ENCODE measurements at places on chromosomes 7 and 10.

GRCh38 chr7:36286226-36286625, 103.4 kb upstream of the ANLN start:
- no peak for DNase-seq

DNA sequence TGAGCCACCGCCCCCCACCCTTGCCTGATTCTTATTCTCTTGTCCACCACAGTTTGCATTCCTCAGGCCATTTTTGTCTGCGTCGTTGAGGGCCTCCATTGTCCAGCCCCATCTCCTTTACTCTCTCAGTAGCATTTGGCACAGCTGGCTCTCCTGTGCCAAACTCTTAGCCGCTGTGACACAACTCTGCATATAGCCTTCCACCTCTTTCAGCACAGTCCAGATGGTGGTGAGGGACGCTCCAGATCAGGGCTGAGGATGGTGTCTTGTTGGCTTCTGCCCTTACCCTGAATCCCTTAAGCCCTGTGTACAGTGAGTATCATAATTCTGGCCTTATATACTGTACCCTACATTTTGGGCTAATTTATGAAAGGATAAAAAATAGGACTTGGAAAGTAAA, 45.6 kb downstream of the BMPR1A start:
- DNase-seq = no peak

DNA sequence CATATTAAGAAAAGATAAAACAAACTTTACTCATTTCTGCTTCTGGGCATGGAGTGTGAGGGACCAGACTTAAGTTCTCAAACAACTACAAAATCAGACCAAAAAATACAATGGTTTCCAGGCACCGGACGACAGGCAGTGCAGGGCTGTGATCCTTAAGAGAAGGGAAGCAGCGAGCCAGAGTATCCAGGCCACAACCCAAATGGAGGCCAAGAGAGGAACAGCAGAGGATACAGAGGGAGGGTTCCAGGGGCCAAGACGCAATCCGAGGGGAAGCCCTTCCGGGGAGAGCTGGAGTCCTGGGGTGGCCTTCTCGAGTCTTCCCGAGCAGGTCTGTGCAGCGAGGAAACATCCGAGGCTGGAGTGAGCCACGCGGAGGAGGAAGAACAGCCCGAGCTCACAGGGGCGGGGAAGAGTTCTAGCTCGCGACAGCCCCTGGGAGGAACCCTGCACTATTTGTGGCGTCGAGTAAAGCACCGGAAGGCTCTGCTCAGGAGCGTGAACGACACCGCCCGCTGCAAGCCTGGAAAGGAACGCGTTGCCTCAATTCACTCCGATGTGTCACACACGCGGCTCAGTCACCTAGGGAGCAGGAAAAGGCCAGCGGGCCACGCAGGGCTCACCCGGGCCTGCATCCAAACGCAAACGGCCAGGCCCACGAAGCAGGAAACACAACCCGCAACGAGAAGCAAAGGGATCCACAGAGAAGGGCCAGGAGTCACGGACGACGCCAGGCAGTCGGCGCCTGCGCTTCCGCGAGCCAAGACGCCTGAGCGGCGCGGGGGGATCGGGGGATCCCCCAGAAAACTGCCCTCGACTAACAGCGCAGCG, 933 bp upstream of the RNF32 start:
- DNase-seq = no peak

DNA sequence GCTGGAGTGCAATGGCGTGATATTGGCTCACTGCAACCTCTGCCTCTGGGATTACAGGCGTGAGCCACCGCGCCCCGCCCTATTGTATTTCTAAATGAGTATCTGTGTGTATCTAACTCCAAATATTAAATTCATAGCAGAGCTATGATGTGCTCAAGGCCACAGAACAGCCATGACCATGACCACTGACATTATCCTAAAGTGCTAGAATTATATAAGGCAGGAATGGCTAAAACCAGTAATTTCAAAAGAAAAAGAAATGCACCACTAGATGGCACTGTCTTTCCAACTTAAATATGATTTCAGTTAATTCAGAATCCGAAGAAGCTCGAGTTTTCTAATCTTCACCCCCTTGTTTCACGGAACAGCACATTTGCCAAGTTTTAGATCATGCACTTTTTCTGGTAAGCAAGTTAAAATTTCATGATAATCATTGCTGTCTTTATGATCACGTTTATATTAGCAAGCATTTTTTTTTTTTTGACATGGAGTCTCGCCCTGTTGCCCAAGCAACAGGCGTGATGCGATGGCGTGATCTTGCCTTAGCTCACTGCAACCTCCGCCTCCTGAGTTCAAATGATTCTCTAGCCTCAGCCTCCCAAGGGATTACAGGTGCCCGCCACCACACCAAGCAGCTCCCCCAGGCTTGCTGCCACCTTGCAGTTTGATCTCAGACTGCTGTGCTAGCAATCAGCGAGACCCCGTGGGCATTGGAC, 65.3 kb downstream of the OR13A1 start:
- DNase-seq = peak; percentile 58

- DNase-seq = no peak
Measured at GRCh38 chr7:1095621-1096155, 7.8 kb downstream of the GPER1 start.

DNA sequence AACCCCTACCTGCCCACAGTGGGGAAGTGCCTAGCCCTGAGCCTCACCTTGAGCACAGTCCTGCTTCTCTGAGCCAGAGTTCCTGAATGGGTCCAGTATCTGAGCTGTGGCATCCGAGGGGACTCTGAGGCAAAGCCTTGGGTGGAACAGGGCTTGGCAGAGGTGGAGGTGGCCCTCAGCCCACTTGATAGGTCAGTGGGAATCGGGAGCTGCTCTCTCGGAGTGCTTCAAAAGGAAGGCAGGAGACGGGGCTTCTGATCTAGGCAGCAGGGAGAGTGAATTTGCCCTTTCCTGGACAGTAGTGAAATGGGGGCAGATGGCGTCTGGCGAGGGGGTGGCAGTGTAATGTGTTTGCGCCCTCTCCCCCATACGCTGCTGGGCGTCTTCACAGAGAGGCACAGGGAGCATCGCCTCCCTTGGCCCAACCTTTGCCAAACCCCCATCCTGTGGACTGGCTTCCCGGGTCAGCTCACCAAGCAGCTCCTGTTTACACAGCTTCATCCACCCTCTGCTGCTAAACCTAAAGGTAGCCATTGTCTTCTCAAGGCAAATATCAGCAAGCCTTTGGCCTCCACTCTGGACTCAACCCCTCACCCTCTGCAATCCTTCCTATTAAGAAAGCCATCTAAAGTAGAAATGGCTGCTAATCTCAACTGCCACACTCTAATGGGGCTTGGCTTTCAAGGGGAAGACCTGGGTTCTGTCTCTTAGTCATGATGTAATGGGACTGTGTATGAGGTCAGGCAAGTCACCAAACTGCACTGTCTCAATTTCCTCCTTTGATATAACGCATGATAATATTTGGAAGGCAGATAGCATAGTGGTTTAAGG, 21.1 kb upstream of the VDAC2 start:
- DNase-seq = no peak

DNA sequence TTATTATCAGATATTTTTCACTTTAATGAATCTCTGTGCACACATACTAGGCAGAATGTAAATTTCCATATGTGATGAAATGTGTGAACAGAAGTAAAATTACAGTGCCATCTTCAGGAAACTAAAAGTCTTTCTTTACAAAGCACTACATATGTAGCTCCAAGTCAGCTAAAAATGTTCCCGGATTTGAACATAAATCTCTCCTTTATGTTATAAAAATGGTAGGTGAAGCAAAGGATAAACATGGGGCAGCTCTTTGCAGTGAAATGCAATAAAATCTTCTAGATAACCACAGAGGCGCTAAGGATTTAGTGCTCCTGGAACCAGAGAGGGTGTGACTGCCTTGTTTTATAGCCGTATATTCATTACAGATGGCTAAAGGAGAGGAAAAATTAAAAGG, 104.9 kb upstream of the C7orf33 start:
- DNase-seq = no peak

GRCh38 chr7:8204339-8205030, 57.5 kb downstream of the ICA1 start:
- DNase-seq = no peak

DNA sequence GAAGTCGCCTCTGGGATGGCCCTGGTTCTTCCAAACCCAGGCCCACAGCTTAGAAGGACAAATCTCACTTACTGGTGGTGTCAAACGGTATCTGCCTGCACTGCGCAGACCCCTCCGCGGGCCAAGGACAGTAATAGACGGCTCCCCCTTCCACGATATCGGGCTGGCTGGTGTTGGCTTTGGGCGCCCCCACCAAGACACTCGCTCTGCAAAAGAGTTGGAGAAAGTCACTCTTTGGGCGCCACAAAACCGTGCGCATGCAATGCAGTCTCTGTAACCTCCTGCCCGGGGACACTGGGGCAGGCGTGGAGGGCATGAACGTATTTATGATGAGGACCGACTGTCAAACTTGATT, 1.1 kb downstream of the ITGA8 start:
- DNase-seq = no peak

DNA sequence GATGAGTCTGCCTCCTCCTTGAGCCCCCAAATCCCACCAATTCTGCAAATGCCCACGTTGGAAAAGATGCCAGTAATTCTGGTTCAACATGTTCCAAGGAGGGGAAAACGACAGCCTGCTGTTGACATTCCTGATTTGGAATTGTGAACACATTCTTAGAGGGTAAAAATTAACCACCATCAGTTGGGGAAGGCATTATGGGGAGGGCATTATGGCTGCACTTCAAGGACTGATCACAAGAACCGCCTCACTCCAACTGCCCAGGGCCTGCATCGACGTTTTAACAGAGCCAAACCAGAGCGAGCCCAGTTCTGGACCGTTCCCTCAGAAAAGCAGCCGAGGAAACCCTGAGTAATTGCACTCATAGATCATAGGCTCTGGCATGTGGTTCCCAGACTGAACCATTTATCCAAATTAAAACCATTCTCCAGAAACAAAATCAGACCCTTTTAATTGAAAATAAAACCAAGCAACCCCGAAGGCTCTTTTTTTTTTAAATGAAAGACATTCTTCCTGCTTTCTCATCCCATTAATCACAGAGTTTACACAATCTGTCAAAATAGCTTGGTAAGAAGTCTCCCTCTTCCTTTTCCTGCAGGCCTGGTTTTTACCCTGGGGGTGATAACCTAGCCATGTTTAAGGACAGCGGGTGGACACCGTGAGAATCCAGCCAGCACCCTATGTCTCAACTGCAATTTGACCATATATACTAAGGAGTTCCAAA, 8.0 kb downstream of the TNS3 start:
- no peak for DNase-seq

- DNase-seq = no peak
Measured at GRCh38 chr10:49300140-49300974, 1.4 kb downstream of the C10orf71 start.

- DNase-seq = no peak
Measured at GRCh38 chr7:114818501-114818900, 103.4 kb upstream of the MDFIC start.

GRCh38 chr10:89100680-89101079, 106.4 kb downstream of the CH25H start:
- no peak for DNase-seq

GRCh38 chr10:44053391-44053790, 331.5 kb downstream of the CXCL12 start:
- DNase-seq = no peak

DNA sequence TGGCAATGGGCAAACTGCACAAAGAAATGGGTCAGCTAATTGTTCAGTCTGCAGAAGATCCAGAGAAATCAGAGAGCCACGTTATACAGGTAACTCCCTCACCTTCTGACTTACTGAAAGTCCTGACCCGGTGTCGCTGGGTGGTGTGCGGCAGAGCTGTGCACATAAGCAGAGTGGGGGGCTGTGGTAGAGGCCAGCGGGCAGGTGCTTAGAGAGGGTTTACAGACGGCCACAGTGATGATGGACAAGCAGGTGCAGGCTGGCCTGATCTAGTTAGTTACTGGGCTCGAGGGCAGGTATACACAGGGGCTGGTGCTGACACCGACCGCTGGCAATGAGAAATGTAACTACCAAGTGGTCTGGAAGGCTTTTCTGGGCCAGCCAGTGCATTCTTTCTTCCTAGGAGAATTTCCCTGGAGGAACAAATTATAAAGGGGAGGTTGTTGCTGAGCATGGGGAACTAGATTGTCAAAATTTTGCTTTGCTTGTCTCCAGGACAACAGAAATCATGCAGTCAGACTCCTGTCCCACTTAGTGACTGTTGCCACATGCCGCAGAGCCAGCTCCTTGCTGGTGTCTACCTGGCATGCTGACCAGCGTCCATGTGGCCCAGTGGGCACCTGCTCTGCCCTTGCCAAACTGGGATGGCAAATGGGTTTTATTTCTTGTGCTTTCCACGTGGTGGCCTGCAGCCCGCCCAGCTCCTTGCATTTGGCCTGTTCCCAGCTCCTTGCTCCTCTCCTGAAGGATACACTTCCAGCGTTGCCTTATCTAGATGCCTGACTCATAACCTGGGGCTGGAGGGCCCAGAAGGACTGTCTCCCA, 28.8 kb downstream of the DENND10 start:
- no peak for DNase-seq

- no peak for DNase-seq
Measured at GRCh38 chr7:158251061-158251965, 336.3 kb downstream of the PTPRN2 start.

- peak; percentile 13 for DNase-seq
Measured at GRCh38 chr10:95560278-95561176, 644 bp downstream of the SORBS1 start.

DNA sequence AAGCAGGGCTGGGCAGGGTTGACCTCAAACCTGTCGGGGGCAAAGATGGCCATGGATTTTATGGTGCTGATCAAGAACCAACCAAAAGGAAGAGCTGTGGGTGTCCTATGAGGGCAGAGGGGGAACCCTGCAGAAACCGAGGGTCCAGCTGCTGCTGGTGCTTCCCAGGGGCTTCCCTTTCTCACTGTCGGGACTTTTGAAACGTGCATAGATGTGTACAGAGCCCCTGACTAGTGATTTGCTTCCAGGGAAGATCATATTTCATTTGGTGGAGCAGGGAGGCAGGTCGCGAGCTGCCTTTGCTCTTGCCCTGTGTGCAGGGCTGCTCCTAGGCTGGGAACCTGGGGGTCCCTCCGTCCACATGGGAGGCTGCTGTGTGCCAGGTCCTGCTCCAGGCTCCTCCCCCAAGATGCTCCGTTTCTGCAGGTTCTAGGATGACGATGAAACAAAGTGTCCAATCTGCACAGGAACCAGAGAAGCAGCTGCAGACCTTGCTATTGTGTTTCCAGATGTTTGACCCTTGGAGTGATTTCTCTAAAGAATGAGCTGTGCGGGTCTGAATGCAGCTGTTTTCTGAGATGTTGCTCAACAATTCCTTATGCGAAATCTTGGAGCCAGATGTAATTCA, 9.4 kb upstream of the INPP5A start:
- DNase-seq = no peak

- DNase-seq = no peak
Measured at GRCh38 chr10:27605318-27605717, 101.2 kb downstream of the RAB18 start.

DNA sequence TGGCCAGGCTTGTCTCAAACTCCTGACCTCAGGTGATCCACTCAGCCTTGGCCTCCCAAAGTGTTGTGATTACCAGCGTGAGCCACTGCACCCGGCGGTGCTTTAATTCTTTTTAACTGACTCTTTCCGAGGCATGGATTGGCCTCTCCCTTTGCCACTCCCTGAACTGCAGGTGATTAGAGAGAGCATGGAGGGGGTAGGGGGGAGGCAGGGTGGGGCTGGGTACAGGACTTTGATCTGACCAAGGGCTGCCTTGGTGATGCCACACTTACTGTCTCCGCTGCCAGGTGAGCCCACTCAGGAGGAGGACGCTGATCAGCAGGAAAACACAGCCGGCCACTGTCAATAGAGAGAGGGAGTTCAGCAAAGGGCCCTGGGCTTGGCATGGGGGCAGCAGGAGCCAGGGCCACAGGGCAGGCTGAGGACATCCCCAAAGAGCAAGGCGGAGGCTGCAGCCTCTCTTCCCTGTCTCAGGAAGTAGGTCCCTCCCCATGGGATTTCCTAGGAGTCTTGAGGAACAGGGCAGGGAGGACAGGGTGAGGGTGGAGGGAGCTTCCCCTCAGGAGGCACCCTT, 40.5 kb upstream of the IL15RA start:
- DNase-seq = no peak

Measured in neural crest cell (in vitro differentiated cells).